Osteoblast (primary cell): ENCODE measurements at places on chromosomes 3 and 15. TPM values are rescaled to one million over a fixed set of nuclear protein-coding genes. Genes with fewer than 3 reads are reported as not detected.

GRCh38 chr3:134765468-134765867 is 29.6 kb upstream of the EPHB1 start:
- DNase-seq: no peak

- no peak for DNase-seq
These were observed 7.7 kb upstream of the OXSR1 start for GRCh38 chr3:38157595-38157994.

DNA sequence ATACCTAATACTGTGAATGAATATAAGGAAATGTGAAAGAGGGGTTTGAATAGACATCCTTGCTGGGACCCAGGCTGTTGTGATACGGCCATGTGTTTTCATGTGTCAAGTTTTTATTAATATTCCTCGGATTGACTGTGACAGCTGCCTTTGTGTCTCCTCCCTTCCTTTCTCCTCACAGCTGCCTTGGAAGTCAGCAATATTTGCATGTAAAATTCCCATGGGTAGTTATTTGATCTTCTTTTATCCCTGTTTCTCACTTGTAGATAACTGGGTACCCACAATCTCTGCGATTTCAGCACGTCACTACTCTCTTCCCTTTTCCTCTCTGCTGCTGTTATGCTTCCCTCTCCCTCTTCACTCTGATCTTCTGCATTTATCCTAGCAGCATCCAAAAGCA is 9.4 kb downstream of the GPR156 start:
- DNase-seq: no peak

GRCh38 chr3:32313723-32314473 is 75.4 kb downstream of the CMTM8 start:
- peak; percentile 55 for DNase-seq

The SLC6A1 gene
- total RNA-seq: not detected in 2 replicates
